ENCODE measurements at places on chromosomes 7 and 10.

DNA sequence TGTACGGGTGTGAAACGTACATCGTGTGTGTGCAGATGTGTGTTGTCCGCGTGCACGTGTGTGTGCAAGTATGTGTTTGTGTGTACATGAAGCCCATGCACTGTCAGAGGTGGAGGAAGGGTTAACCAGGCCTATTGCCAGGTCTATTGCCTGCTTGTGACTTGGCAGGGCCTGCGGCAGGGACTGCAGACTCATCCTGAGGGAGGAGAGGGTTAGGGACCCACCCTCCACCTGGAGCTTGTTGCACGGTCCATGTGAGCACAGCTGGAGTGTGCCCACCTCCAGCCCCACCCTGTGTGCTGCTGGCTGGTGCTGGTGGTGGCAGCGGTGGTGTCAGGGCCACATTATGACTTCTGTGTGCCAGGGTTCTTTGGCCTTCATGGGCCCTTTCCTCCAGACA is 7.1 kb upstream of the AQP1 start:
- no peak for DNase-seq

DNA sequence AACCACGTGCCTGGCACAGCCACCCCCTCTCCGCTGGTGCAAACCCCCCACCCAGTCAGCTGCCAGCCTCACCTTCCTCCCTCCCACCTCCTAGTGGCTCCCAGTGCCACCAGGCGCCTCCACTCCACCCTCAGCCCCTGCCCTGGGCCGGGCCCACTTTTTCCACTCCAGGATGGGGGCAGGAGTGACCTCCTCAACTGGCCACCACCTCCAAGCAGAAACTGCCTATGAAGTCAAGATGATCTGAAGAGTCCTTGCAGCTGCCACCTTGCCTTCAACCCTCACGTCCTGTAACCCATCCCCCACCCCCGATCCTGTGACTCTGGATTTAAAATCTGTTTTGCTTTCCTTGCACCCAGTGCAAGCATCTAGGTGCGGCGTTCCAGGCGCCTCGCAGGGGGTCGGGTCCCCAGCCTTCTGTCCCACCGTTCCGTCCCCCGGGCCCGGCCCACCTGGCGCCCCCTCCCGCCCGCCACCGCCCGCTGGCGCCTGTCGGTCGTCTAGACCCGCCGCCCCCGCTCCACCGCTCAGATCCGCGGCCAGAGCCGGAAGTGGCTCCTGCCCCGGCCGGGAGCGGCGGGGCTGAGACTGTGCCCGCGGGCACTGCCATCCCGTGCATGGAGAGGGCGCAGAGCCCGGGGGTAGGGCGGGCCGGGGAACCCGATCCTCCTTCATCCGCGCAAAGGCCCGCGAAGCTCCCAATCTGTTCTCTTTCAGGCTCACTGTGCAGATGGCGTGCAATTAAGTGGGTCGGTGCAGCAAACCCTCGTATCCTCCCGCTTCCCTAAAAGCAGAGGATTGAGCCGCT is 51.2 kb upstream of the GTF2I start:
- peak; percentile 49 for DNase-seq

GRCh38 chr10:7593063-7593462 is 73.7 kb downstream of the ITIH5 start:
- DNase-seq, result peak; percentile 79

GRCh38 chr7:158850545-158851102 is 5.7 kb upstream of the DYNC2I1 start:
- peak; percentile 12 for DNase-seq

DNA sequence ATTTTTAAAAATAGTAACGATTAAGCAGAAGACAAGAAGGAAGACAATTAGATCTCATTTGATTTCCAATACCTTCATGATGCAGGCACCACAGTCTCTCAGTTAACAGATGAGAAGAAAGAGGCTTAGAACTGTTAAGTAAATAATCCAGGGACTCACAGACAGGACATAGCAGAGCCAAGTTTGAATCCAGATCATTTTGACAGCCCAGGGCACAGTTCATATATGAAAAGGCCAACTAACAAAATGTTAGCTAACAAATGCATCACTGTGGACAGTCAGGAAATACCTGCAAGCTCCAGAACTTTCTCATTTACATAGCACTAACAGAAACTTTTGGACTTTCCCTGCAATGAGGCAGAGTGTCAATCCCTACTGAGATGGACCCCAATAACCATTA is 4.2 kb upstream of the NPSR1 start:
- no peak for DNase-seq

GRCh38 chr10:43078175-43078985 is 1.5 kb downstream of the RET start:
- DNase-seq, result no peak

DNA sequence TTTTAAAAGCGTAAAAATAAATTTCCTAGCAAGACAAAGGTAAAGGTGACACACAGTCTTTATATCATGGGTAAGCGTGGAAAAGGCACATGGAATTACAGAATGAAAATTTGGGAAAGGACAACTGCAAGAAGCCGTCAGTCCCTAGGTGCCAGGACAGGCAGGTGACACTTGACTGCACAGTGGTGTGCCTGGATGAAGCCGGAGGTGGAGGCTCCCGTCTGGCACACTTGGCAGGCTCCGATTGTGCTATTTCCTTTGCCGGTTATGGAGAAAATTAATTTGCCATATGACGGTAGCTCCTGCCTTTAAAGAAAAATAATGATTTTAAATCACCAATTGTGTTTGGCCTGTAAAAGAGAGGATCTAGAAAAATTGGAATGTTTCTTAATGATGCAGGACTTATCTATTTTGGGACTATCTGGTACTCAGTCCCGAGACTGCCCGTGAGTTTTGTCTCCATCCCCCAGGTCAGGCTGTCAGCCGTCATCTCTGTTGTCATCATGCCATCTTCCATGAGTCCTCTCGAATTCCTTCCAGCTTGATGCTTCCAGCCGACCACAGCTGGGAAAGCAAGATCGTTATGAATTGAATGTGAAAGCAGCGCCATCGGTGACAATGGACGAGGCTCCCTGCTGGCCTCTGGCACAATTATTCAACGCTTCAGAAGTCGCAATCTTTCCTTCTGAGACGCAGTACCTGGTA is 56.2 kb upstream of the MGMT start:
- DNase-seq, result no peak

- DNase-seq, result no peak
Measured at GRCh38 chr10:70499836-70500167, 21.2 kb downstream of the PALD1 start.

DNA sequence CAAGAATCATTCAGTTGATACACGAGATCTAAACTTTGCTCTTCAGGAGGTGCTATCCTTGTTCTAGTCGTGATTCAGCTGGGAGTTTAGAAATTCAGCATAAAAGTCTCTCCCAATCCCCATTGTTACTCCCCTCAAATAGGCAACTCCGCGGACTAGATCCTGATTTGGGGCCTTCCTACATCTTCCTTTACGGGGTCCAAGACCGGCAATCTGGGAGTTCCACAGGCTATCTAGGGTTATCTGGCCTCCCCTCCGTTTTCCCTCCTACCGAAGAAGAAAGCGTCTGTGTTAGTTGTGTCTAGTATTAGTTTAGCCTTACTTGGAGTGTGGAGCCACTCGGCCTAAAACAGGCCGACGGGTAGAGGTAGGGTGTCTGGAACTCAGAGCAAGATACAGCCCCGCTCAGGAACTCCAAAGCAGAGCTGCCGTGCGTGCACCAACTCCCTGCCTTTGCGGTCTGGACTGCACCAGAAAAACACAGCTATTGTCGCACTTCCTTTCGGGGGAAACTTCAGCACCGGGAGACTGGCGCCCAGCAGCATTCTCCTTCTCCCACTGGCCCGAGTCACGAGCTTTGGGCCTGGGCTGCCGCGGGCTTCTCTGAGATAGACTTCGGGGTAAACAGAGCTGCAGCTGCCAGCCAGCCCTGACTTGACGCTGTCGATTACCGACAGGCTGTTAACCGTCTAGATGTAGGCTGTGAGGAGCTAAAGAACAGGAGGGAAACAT is 1.5 kb upstream of the DLX5 start:
- DNase-seq, result no peak

DNA sequence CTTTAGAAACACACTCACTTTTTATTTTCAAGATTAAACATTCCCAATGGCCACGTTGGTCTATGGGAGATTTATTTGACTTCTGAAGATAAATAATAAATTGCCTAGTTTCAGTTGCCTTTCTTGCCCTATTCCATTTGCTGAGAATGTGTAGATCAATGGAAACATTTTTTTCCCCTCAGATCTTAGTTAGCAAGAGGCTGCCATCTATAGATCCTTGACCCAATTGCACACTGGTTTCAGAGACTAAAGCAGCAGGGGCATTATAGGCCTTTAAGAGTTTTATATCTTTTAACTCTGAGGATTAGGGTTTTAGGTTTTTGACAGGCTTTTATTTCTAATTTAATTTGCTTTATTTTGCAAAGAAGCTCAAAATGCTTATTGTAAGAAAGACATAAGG is 163.2 kb upstream of the GPR26 start:
- no peak for DNase-seq

- no peak for DNase-seq
Measured at GRCh38 chr7:80450621-80451308, 61.1 kb downstream of the GNAT3 start.

GRCh38 chr7:91636129-91636724 is 244.3 kb downstream of the MTERF1 start:
- DNase-seq, result no peak

DNA sequence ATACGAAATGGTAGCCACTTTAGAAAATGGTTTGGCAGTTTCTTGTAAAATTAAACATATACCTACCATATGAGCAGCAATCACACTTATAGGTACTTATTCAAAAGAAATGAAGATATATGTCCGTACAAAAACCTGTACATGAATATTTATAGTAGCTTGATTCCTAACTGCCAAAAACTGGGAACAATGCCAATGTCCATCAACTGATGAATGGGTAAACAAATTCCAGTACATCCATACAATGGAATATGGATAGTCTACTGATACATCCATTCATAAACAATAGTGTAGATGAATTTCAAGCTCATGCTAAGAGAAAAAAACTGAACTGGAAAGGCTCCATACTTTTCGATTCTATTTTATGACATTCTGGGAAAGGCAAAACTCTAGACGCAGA is 68.5 kb downstream of the AGK start:
- no peak for DNase-seq

DNA sequence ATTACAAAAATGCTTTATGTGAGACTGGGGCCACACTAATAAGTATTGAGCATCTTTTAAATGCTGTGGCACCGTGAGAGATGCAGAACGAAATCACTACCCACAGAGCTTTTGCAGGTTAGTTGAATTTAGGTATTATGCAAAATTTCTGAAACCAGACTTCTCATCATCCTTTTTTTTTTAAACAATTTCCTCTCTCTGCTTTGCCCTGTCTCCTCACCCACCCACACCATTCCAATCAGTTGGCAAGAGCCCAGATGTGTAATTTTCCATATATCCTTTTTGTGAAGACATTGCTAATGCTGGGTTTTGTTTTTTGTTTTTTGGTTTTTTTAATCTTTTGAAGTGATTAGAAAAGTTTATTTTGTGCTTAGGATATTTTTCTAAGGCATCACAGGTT is 1.1 kb downstream of the YAE1 start:
- DNase-seq, result no peak

- no peak for DNase-seq
Measured at GRCh38 chr7:82390936-82391335, 52.6 kb downstream of the CACNA2D1 start.

GRCh38 chr10:69638642-69639041 is 8.6 kb downstream of the FAM241B start:
- no peak for DNase-seq

- no peak for DNase-seq
Measured at GRCh38 chr7:158123753-158124152, 463.9 kb downstream of the PTPRN2 start.

DNA sequence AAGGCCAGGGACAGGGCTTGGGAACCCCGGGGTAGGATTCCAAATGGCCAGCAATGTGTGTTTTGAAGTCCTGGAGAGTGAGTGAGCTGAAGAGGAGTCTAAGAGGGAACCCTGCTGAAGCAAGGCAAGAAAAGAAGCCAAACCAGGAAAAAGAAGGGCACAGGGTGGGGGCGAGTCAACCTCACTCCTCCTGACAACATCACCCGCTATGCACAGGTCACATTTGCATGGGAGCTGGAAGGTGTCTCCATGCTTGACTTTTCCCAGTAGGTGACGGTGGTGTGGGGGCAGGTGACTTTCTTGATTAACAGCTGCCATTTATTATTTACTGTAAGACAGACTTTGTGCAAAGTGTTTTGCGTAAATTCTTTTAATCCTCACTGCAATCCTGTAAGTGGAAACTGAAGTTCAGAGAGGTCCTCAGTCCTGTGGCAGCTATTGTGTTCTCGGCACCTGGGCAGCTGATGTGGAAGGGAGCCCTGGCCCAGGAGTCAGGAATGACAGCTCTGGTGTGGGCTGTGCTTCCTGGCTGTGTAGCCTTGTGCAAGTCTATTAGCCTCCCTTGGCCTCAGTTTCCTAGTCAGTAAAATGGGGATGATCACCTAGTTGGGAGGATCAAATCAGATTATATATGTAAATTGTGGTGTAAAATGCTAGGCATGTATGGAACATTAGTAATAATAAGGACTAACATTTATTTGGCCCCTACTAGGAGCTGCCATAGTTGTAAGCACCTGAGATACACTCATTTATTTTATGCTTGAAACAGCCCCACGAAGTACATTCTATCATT is 90.9 kb downstream of the SH3PXD2A start:
- DNase-seq, result no peak

DNA sequence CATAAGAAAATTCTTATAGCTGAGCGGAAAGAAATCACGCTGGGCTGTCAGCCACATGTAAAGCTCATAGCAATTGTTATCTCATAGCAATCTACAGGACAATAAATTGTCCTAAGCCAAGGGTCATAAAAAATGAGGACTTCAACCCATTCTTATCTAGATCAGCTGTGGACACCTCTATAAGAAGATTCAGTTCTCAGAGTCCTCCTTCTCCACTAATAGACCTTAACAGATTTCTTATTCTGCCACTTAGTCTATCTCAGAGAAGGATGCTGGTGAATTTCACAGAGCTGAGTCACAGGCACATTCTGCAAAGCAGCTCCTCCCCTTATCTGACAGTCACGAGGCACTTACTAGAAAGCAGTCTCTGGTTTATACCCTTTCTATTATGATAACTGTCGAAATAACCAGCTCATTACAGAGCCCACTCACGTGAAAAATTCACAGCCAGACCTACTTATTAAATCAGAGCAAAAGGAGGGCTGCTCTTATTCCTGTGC is 185.3 kb upstream of the PCLO start:
- DNase-seq, result no peak

DNA sequence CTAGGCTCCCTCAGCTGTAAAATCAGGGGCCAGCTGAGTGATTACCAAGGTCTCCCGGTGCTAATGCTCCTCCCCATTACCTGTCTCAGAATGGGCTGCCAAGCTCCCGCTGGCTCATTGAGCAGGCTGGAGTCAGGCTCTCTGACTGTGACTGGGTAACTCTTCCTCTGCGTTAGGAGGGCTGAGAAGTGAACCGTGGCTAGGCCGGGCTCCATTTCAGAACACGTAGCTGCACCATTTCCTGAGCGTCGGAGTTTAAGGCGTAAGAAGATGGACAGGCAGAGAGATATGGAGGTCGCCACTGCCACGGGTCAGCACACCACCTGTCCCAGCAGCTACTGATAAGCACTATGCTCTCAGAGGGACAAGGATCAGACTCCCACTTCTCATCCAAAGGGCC is 250.3 kb downstream of the TCERG1L start:
- DNase-seq, result no peak
